Upper lobe of left lung (tissue), 6 donors: ENCODE measurements at places on chromosomes 4 and X. TPM values are rescaled to one million over a fixed set of nuclear protein-coding genes. Genes with fewer than 3 reads are reported as not detected.

The CACNA1F gene
- 1.3 TPM for total RNA-seq

The HELT gene
- not detected for total RNA-seq

The PHOX2B gene
- not detected for total RNA-seq

The IGFBP7 gene
- total RNA-seq, result 419 TPM

- no peaks in the 10 kb centered on the region for H3K4me1 ChIP-seq
- no peak overlapping the region for H3K27ac ChIP-seq
- no peaks in the 10 kb centered on the region for H3K36me3 ChIP-seq
- no peaks in the 10 kb centered on the region for H3K27me3 ChIP-seq
- no peak overlapping the region for H3K4me3 ChIP-seq
Observed at GRCh38 chr4:10875144-10875799, 190.7 kb upstream of the CLNK start.

DNA sequence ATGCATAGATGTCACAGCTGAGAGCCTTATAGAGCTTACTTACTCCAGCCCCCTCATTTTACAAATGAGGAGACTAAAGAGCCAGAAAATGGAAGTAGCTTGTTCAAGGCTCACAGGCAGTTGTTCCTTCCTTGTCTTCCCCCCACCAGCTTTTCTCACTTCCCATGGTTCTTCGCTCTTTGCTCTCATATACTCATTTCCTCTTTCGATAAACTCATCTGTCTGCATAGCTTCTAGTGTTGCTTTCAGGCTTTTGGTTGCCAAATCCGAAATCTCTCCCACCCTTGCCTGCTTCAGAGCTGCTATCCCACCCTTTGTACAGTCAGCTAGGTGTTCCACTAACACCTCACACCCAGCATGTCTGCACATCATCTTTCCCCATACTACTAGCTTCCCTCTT is 25.0 kb upstream of the GJB1 start:
- H3K27me3 ChIP-seq, result no peaks in the 10 kb centered on the region
- H3K27ac ChIP-seq, result no peak overlapping the region
- H3K36me3 ChIP-seq, result no peaks in the 10 kb centered on the region

- H3K4me1 ChIP-seq, result no peaks in the 10 kb centered on the region
- no peak for DNase-seq
- H3K27ac ChIP-seq, result no peak overlapping the region
- H3K36me3 ChIP-seq, result no peaks in the 10 kb centered on the region
Observed at GRCh38 chrX:96140796-96141195, 543.8 kb upstream of the DIAPH2 start.

DNA sequence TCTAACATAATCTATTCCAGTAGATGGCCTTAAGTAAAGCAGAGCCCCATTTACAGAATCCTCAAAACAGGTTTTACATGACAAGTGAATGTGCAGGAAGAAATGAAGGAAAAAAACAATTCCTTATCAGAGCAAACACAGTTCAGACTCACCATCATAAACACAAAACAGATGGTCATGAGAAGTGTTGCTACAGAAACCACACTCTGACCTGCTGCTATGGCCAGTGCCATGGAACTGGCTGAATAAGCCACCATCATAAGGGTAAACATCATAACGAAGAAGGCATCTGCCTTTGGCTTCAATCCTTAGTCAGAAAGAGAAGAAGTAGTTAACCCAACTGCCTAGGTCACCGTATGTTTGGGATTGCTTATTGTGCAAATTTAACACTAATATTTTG is 61.1 kb downstream of the ABCG2 start:
- no peaks in the 10 kb centered on the region for H3K27me3 ChIP-seq
- H3K4me3 ChIP-seq, result no peak overlapping the region
- DNase-seq, result no peak
- no peak overlapping the region for H3K27ac ChIP-seq
- H3K36me3 ChIP-seq, result no peaks in the 10 kb centered on the region

GRCh38 chr4:171779301-171779700 is 33.9 kb upstream of the GALNTL6 start:
- no peak overlapping the region for H3K27ac ChIP-seq
- no peaks in the 10 kb centered on the region for H3K4me1 ChIP-seq
- no peak overlapping the region for H3K4me3 ChIP-seq
- no peaks in the 10 kb centered on the region for H3K36me3 ChIP-seq

GRCh38 chr4:99624141-99624719 is 33.4 kb downstream of the C4orf54 start:
- no peaks in the 10 kb centered on the region for H3K27me3 ChIP-seq
- DNase-seq, result no peak
- no peak overlapping the region for H3K27ac ChIP-seq

DNA sequence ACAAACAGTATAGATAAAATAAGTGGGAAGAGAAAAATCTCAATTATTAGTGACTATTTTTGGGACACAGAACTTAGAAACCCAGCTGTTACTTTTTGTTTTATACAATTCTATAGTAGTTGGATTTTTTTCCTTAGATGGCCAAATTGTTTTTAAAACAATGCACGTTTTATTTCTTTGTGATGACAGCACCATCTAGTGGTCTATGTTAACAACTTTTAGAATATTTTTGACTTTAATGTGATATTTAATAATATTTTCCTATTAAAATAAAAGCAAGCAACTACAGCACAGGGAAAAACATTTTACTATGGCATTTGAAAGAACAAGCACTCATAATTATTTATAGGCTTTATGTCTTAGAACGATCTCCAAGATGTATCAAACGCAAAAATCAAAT is 5.6 kb upstream of the SMIM31 start:
- H3K36me3 ChIP-seq, result no peaks in the 10 kb centered on the region
- H3K27me3 ChIP-seq, result no peaks in the 10 kb centered on the region
- H3K4me3 ChIP-seq, result no peak overlapping the region
- no peak for DNase-seq
- no peaks in the 10 kb centered on the region for H3K4me1 ChIP-seq
- H3K27ac ChIP-seq, result no peak overlapping the region

DNA sequence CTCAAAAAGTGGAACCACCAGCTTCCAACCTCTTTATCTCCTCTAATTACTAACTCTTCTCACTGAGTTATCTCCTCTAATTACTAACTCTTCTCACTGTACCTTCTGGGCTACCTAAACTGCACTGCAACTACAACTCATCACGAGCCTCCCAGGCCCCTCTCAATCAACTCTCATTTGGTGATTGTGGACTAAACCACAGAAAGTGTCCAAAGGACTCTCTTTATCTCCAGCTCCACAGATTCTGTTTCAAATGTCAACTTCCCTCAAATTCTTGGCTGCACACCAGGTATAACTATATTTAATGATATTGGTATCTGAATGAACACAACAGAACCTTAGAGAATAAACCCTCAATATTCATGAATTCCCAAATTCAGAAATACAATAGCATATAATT is 182.9 kb downstream of the MAML3 start:
- H3K4me3 ChIP-seq, result no peak overlapping the region
- DNase-seq, result no peak
- H3K27ac ChIP-seq, result no peak overlapping the region

- H3K4me1 ChIP-seq, result no peaks in the 10 kb centered on the region
- no peaks in the 10 kb centered on the region for H3K36me3 ChIP-seq
- H3K4me3 ChIP-seq, result no peak overlapping the region
- no peaks in the 10 kb centered on the region for H3K27me3 ChIP-seq
- no peak overlapping the region for H3K27ac ChIP-seq
Observed at GRCh38 chr4:48212165-48212564, 57.5 kb downstream of the TEC start.

DNA sequence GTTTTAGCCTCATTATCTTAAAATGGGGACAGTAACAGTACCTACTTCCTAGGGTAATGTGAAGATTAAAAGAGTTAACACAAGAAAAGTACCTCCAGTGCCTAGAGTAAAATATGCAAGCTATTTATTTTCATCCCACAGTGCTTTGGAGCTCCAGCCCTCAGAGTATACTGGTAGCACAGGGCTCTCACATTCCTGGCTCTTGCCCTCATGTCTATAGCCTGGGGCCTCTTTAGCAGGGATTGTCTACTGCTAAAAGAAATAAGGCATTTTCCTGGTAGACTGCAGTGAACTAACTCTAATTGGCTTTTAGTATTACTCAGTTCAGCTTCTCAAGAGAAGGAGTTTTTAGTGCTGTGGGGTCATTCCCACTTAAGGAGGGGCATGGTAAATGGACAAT is 60.8 kb downstream of the RRAGB start:
- no peak overlapping the region for H3K4me3 ChIP-seq
- H3K27me3 ChIP-seq, result no peaks in the 10 kb centered on the region
- DNase-seq, result no peak
- H3K27ac ChIP-seq, result no peak overlapping the region

DNA sequence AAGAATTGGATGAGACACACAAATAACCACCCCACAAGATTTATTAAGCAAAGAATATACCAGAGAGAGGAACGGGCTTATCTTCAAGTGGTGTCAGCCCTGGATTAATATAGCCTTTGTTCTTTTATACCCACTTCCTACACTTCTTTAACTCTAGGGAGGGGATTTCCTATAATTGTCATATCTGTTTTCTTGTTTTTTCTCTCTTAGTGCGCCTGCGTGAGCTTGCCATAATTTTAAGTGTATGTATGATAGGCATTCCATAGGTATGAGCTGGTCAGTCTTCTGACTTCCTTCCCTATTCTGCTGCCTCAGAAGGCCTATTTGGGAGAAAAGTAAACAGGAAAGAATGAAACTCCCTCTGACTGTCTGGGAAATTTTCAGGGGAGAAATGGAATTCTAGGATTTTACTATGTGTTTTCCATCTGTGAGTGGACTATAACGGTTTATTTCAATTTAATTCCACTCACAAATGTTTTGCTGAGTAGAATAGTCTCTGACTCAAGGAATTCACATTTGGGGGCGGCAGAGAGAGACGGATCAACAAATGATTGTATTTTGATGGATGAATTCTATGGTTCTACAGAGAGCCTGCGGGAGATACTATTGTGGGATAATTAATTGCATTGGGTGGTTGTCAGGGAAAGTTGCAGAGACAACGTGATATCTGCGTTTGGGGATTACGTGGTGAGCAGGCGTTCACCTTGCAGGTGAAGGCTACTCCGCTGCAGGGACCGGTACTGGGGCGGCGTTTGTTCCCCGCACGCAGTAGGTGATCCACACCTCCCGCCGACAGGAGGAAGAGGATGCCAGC is 626 bp upstream of the CEP135 start:
- no peaks in the 10 kb centered on the region for H3K27me3 ChIP-seq
- peaks cover 2% of the 10 kb centered on the region for H3K36me3 ChIP-seq
- H3K27ac ChIP-seq, result peak overlapping the region; percentile 93
- H3K4me1 ChIP-seq, result peaks cover 20% of the 10 kb centered on the region
- peak overlapping the region; percentile 81 for H3K4me3 ChIP-seq

DNA sequence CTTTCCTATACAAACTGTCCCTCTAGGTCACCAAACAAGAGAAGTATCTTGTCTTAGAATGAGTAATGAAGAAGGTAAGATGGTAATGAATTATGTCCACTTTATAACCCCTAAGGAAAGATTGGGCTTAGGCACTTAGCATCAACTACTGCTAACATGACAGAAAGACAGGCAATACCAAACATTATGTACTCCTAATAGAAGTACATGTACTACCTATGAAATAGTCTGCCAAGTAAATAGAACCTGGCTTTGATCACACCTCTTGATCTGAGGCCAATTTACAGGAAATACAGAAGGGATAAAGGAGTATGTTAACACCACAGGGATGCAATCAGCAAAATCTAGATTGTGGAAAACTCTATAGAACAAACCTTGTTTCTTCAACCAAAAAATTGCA is 14.1 kb upstream of the PCYT1B start:
- H3K27ac ChIP-seq, result no peak overlapping the region
- H3K36me3 ChIP-seq, result no peaks in the 10 kb centered on the region
- DNase-seq, result no peak

DNA sequence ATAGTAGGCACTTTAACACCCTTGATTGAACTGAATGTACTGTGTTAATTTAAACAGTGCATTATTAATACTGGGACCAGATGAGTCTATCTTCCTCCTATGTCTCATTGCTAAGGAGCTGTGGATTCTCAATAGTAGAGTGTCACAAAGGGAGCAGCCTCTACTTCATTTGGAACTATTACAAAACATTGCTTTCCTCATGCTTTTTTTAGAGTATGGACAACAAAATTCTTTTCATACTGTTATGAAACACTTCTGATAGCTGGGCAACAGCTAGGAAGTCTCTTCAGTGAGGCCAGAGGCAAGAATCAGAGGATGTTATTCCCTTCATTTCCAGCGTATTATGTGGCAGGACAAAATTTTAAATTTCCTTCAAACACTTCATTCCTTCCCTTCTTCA is 160.8 kb downstream of the FBXO8 start:
- no peak overlapping the region for H3K27ac ChIP-seq
- DNase-seq, result no peak
- H3K4me3 ChIP-seq, result no peak overlapping the region
- H3K4me1 ChIP-seq, result no peaks in the 10 kb centered on the region
- no peaks in the 10 kb centered on the region for H3K27me3 ChIP-seq

- no peak for DNase-seq
- H3K4me3 ChIP-seq, result no peak overlapping the region
Observed at GRCh38 chr4:182126603-182127002, 116.6 kb upstream of the TENM3 start.

- no peaks in the 10 kb centered on the region for H3K4me1 ChIP-seq
- no peaks in the 10 kb centered on the region for H3K36me3 ChIP-seq
- no peak overlapping the region for H3K4me3 ChIP-seq
Observed at GRCh38 chr4:189202182-189202868, 738.3 kb upstream of the FRG1 start.

- no peak for DNase-seq
- no peak overlapping the region for H3K27ac ChIP-seq
- H3K4me3 ChIP-seq, result no peak overlapping the region
- no peaks in the 10 kb centered on the region for H3K27me3 ChIP-seq
Observed at GRCh38 chr4:33255507-33255906, 2535.3 kb downstream of the PCDH7 start.

- H3K4me1 ChIP-seq, result no peaks in the 10 kb centered on the region
- peaks cover 19% of the 10 kb centered on the region for H3K27me3 ChIP-seq
- H3K36me3 ChIP-seq, result no peaks in the 10 kb centered on the region
- H3K27ac ChIP-seq, result no peak overlapping the region
Observed at GRCh38 chrX:2829469-2830246, 928 bp downstream of the GYG2 start.

- no peaks in the 10 kb centered on the region for H3K36me3 ChIP-seq
- H3K27me3 ChIP-seq, result no peaks in the 10 kb centered on the region
- no peaks in the 10 kb centered on the region for H3K4me1 ChIP-seq
- H3K4me3 ChIP-seq, result no peak overlapping the region
- DNase-seq, result no peak
Observed at GRCh38 chr4:174036111-174036510, 247.4 kb downstream of the FBXO8 start.

GRCh38 chr4:34269613-34270012 is 1974.7 kb downstream of the ARAP2 start:
- H3K4me3 ChIP-seq, result no peak overlapping the region
- no peaks in the 10 kb centered on the region for H3K27me3 ChIP-seq
- no peak overlapping the region for H3K27ac ChIP-seq
- no peak for DNase-seq
- H3K36me3 ChIP-seq, result no peaks in the 10 kb centered on the region

- H3K4me1 ChIP-seq, result no peaks in the 10 kb centered on the region
- no peak for DNase-seq
- no peak overlapping the region for H3K4me3 ChIP-seq
Observed at GRCh38 chrX:20720954-20721626, 454.4 kb upstream of the RPS6KA3 start.
